ENCODE measurements at places on chromosomes 12 and 14.

GRCh38 chr12:93702707-93703315 lies 25.6 kb downstream of the CRADD start:
- no peak for DNase-seq

GRCh38 chr14:90522571-90523191 lies 125.9 kb downstream of the CALM1 start:
- DNase-seq, result no peak

DNA sequence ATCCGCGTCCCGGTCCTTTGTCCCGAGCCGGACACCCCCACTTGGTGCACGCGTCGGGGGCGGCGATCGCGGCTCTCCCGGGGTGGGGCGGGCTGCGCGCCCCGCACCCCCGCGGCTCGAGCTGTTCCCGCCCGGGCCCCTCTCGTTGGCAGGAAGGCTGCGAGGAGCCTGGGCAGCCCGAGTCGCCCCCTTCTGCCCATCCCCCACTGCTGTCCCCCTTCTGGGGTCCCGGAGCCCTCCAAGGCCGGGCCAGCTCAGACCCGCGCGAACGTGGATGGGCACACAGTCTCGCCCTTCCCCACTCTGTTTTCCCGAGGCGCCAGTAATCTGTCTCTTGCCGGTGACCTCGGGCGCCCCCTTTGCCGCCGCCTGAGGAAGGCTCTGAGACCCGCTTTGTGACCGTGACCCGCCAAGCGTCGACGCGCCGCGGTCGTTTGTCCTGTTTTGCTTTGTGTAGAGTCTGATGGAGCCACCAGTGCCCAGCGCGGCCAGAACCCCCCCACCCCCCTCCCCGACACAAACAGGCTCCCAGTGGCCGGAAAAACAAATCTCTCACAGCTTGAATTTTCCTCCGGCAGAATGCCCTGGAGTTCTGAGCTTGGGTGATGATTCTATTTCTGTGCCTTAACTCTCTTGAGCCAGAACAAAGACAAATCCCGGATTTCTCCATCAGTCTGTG lies 610 bp downstream of the C14orf132 start:
- DNase-seq, result no peak

- DNase-seq, result no peak
Measured at GRCh38 chr12:11855983-11856374, 206.5 kb downstream of the ETV6 start.

- no peak for DNase-seq
Measured at GRCh38 chr12:105474672-105475071, 144.2 kb downstream of the C12orf75 start.

DNA sequence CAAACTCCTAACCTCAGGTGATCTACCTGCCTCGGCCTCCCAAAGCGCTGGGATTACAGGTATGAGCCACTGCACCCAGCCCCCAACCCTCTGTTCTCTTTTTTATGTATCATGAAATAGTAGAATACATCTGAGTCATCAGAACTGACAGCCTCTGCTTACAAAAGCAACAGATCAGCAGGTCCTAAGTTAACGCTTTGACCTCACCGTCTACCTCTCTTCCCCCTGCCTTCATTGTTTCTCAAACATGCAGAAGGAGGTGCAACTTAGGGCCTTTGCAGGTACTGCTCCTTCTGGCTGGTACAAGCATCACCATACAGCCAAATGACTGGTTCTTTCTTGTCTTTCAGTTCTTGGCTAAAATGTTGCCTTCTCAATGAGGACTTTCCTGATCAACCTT lies 249.2 kb downstream of the PAWR start:
- DNase-seq, result no peak

DNA sequence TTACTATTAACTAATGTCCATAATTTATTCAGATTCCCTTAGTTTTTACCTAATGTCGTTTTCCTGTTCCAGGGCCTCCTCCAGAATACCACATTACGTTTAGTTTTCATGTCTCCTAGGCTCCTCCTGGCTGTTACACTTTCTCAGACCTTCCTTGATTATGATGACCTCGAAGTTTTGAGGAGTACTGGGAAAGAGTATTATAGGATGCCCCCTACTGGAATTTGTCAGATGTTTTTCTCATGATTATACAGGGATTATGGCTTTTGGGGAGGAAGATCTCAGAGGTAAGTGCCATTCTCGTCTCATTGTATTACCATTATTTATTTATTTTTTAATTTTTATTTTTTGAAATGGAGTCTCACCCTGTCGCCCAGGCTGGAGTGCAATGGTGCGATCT lies 17.7 kb upstream of the C1S start:
- no peak for DNase-seq

GRCh38 chr12:5522432-5523335 lies 90.8 kb downstream of the NTF3 start:
- peak; percentile 91 for DNase-seq

DNA sequence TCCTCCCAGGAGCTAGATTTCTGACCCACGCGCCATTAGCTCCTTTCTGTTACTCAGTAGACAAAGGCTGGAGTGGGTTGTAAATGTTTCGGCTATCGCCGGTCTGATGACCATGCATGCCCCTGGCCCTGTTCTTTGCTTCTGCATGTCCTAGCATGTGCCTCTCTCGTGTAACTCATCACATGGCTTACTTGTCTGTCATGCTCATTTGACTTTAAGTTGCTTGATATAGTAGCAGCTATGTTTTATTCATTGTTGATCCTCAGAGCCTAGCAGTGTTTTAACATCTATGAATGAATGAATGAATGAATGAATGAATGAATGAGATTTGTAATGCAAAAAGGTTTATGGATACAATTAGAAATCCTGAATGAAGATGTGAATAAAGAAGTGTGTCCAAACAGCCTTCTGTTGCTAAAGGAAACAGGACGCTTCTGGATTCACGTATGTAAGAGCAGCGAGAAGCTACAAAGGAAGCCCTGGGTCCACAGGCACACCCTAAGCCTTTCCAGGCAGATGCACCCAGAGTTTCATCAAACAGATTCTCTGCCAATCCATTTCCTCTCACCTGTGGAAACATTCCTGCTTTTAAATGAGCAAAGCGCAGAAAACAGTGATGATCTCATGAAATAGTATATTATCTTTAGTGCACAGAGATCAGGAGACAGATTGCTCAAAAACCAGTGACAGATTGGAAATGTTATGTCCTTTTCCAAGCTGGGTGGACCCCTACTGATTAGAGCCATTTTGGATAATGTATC lies 3.4 kb downstream of the GSG1 start:
- peak; percentile 85 for DNase-seq

DNA sequence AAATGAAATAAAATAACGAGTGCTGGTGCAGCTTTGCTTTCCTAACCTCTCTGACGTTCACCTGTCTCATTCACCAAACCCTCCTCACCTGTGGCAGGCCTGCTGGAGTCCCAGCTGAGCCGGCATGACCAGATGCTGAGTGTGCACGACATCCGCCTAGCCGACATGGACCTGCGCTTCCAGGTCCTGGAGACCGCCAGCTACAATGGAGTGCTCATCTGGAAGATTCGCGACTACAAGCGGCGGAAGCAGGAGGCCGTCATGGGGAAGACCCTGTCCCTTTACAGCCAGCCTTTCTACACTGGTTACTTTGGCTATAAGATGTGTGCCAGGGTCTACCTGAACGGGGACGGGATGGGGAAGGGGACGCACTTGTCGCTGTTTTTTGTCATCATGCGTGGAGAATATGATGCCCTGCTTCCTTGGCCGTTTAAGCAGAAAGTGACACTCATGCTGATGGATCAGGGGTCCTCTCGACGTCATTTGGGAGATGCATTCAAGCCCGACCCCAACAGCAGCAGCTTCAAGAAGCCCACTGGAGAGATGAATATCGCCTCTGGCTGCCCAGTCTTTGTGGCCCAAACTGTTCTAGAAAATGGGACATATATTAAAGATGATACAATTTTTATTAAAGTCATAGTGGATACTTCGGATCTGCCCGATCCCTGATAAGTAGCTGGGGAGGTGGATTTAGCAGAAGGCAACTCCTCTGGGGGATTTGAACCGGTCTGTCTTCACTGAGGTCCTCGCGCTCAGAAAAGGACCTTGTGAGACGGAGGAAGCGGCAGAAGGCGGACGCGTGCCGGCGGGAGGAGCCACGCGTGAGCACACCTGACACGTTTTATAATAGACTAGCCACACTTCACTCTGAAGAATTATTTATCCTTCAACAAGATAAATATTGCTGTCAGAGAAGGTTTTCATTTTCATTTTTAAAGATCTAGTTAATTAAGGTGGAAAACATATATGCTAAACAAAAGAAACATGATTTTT lies 17.1 kb upstream of the AMN start:
- no peak for DNase-seq

- no peak for DNase-seq
Measured at GRCh38 chr14:63448841-63449240, 94.3 kb downstream of the PPP2R5E start.

GRCh38 chr14:65279958-65280357 lies 132.6 kb upstream of the FUT8 start:
- DNase-seq, result no peak

DNA sequence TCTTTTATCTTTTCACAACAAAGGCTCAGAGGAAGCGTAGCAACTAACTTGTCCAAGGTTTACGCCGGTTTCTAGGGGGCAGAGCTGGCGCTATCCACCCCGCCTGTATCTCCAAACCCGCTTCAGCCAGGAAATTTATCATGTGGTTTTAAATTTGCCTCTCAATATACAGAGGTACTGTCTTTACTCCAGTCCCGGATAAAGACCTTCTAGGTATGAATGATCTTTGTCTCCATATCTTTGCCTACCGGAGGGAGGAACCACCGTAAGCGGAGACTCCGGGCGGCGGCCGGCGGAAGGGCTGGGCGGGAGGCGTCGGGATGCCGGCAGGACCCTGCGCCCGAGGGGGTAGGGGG lies 693 bp upstream of the RIMKLB start:
- no peak for DNase-seq

GRCh38 chr14:106652494-106652893 lies 1126.1 kb downstream of the TMEM121 start:
- peak; percentile 29 for DNase-seq

DNA sequence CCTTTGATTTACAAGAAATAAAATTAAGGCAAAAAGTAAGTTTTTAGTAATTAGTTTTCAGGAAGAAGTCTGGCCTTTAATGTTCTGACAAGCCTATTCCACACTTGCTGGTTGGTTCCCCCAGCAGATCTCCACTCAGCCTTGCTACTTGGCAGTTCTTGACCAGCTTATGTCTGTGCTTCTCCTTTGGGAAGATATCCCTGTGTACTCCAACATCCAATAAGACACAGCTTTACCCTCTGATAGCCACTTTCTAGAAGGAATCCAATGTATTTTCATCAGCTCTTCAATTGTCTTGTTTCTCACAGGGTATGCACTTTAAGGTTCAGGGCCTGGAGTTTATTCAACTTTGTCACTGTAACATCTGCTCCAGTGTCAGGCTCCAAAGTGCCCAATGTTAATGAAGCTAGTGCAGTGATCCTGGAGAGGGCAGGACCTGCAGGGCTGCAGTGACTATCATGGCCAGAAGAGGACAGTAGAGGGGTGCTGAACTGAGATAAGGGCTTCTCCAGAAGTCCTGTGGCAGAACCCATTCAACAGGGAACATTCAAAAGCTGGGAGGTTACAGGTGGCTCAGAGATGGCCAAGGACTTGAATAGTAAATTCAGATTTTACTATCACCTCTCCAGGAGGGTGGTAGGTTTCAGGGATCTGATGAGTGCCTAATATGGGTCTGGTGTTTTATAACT lies 22.9 kb downstream of the JKAMP start:
- no peak for DNase-seq

DNA sequence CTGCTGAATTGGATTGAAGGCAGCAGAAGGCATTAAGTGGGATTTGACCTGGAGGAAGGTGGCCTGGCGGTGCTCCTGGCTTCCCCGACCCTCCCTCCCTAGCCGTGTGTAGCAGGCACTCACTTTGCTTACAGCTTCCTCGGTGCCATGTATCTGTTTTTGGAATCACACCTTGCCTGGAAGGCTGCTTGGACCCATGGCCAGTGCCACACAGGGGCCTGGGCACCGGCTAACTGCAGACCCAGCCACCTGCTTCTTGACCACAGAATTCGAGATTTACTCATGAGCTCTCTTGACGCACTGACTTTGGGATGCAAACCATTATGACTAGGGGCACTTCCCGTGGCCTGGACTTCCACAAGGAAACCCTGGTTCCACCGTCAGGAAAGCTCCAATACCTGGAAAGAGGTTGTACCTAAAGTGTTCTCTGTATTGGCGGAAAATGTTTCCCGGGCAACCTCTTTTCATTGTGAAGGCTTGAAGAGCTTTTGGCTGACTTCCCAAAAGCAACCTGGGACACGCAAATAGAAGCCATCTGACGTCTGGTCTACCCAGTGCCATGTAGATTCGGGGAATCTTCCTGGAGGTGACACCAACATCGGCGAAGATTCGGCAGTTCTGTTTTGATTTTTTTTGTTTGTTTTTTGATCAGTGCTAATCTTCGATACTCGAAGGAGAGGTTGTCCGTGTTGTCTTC lies 125.6 kb upstream of the RTL1 start:
- DNase-seq, result no peak

DNA sequence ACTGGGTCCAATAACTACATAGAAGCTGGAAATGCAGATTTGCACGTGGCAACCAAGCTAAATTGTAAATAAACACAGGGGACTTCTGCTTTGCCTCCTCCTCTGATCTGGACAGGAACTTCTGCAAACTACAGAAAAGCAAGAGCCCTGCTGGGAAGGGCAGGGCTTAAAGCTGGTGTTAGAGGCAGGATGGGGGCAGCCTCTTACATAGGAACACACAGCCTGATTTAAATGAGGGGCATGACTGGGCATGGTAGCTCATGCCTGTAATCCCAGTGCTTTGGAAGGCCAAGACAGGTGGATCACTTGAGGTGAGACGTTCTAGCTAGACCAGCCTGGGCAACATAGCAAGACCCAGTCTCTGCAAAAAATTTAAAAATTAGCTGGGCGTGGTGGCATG lies 46.7 kb downstream of the ERH start:
- DNase-seq, result no peak

DNA sequence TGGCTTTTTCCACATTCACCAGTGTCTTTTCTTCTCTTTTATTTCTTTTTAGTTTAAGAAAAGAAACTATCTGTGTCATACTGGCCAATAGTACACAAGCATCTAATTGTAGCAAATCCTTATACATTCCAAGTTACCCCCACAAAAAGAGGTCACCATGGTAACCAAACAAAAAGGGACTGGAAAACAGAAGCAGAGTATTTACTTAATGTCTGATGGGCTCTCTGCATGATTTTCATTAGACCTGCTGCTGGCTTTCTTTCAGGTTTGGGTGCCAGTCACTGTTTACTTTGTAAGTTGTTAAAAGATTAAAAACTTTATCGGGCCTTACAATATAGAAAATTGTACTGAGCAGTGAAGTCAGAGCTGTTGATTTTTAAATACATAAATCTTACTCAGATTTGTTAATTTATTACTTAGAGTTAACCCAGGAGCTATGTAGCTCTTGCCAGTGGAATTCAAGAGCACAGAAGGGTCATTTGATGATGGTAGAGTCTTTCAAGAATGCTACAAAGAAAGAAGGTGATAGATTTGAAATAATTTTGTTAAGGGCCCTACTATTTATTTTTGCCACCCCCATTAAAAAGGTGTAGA lies 123.9 kb downstream of the BRMS1L start:
- DNase-seq, result no peak

- no peak for DNase-seq
Measured at GRCh38 chr14:55434805-55435174, 5.6 kb downstream of the TBPL2 start.

- no peak for DNase-seq
Measured at GRCh38 chr14:94373708-94374107, 14.7 kb downstream of the SERPINA1 start.

Data from esophagus muscularis mucosa (tissue), 4 donors.